ENCODE measurements at places on chromosomes 7 and 10.

- DNase-seq = no peak
These were observed 251.1 kb upstream of the LRRN3 start for GRCh38 chr7:110839866-110840265.

DNA sequence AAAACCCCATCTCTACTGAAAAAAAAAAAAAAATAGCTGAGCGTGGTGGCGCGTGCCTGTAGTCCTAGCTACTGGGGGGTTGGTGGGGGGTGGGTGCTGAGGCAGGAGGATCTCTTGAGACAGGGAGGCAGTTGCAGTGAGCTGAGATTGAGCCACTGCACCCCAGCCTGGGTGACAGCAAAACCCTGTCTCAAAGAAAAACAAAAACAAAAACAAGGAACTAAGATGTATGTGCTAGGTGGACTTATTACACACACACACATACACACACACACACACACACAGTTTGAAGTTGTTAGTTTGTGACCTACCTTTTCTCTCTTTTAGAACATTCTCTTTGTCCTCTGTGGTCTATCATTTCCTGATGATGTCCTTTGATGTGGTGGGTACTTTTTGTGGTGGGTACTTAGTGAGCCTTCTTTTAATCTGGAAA is 53.5 kb downstream of the EXOC6 start:
- DNase-seq = no peak

- DNase-seq = no peak
These were observed 146.2 kb downstream of the GLI3 start for GRCh38 chr7:42090806-42091205.

DNA sequence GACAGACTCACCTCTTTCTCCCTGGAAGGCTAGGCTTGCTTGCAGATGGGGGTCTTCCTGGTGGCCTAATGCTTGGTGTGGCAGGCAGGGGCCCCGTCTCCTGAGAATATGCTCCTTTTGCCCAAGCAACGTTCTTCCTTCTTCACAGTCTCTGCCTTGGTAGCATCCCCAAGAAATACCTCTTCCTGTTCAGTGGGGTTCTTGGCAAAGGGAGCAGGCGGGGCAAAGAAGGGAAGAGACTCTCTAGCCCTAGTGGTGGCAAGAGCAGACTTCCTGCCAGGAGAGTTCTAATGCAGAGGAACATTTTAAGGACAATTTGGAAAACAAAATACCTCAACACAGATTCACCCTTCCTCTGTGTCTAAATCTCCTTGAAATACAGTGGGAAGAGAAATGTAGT is at the start of gene CLEC5A:
TSS of gene CLEC5A (minus strand) at position 179 of the 400 bp plus-strand sequence. CDS start 682 bp downstream, outside the sequence.
- no peak for DNase-seq

GRCh38 chr7:48351900-48352299 is 180.6 kb downstream of the ABCA13 start:
- DNase-seq = no peak

GRCh38 chr10:127921753-127922145 is 14.8 kb downstream of the PTPRE start:
- DNase-seq = no peak

- DNase-seq = no peak
These were observed 84.7 kb upstream of the KDM7A start for GRCh38 chr7:140261522-140261921.

DNA sequence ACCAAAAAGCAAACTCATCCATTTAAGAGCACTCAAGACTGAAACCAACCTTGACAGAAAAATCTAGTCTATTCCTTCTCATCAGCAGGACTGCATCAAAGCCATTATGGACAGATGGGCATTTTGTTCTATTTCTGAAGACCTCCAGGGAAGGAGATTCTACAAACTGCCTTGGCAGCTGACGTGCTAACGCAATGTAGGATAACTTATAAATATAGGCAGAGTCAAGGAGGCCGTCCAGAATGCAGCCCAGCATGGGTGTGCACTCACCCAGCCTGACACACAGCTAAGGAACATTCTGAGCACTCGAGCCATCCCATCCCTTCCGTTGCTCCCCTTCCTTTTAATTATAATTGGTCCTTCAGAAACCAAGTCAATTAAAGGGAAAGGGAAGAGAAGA is 25.3 kb upstream of the NEBL start:
- no peak for DNase-seq

GRCh38 chr10:68109331-68109730 is at the start of gene MYPN:
MYPN (plus strand) TSS chr10:68109488; CDS start chr10:68121439, 11,951 bp downstream.
- DNase-seq = no peak
